ENCODE measurements at places on chromosomes 11 and 22.

DNA sequence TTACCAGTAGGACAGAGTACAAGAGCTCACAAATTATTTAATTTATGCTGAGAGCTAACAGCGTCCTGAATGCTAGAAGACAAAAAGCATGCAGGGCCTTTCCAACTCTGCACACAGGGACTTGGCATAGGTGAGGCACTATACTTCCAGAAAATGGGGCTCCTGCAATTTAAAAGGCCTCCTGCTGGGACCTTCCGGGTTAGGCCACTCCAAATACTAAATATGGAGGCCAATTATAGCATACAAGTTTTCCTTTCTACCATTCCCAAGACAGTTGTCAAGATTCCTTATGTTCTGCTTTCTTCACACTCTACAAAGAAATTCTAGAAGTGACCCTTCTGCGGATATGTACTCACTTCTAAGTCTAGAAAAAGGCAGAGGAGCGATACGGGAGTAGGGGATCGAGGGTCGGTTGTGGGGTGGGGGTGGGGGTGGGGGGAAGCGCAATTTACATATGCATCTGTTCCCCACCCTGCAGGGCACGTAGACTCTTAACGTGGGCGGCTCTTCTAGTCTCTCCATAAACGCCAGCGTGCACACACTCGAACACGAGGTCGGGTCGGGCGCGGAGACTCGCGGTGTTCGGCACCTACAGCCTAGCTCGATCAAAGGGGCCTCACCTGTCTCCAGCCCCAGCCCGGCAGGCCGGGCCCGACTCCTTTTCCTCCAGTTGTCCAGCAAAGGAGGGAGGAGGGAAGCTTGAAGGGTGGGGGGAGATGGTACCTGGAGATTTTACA is 728 bp downstream of the DCUN1D5 start:
- no peak for DNase-seq

GRCh38 chr11:34614344-34615104 is 6.4 kb upstream of the EHF start:
- DNase-seq, result no peak

DNA sequence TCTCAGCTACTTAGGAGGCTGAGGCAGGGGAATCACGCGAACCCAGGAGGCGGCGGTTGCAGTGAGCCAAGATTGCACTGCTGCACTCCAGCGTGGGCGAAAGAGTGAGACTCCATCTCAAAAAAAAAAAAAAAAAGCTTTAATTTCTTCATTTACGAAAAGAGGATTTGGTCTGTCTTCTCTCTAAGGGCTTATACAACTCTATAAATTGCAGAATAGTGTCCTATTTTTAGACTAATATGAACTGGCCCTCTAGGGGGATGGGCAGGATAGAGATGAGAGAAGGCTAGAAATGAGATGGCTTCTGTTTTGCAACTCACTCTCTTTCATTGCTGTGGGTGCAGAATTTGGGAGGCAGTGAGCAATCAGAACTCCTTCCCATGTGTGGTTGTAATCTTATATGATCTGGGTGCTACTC is 11.3 kb downstream of the MAML2 start:
- no peak for DNase-seq

DNA sequence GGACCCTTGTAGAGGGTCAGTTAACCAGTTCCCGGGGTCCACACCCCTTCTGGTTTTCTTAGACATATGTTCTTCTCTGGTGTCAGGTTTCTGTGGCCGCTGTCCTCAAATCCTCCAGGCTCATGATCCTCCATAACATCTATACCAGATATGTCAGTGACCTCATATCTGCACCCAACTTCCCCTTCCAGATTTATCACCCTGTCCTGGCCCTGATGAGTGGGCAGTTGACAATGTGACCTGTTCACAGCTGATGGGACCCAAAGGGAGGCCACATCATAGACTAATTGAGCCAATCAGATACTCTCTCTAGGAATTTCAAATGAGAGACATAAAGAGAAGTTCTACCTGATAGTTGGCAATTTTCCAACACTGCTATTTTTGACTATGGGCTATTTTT is 5.1 kb downstream of the DKK3 start:
- no peak for DNase-seq

- no peak for DNase-seq
These were observed 326.6 kb upstream of the LRRC4C start for GRCh38 chr11:41786087-41786486.

DNA sequence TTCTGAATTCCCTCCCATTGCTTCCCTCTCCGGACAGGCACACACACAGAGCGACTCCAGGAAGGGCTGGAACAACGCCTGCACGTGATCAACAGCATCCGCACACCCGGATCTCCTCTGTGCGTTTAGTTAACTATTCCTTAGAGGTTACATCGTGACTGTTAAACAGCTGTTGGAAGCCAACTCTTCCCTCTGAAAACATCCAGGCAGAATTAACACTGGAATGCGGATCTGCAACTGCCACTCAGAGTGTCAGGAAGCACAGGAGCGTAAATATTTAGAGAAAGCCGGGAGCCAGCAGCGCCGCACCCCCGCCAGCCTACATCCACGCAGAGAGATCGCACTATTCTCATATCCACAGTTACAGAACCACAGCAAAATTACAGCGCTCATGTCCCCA is 46.2 kb downstream of the SHANK2 start:
- peak; percentile 18 for DNase-seq

DNA sequence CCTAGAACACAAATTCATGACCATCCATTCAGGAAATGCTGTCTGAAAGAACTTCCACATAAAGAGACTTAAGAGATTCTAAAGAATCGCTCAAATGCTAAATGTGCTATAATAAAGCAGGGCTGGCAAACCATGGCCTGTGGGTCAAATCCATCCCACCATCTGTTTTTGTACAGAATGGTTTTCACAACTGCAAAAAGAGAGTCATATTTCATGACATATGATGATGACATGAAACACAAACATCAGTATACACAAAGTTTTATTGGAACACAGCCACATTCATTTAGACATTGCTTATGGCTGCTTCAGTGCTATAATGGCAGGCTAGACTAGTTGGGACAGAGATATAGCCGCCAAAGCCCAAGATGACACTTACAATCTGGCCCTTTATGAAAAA is 85.1 kb downstream of the RRAS2 start:
- DNase-seq, result no peak

GRCh38 chr11:131609921-131610320 is 239.5 kb downstream of the NTM start:
- DNase-seq, result no peak

Measured in natural killer cell treated with Interleukin-12 subunit alpha and Interleukin-12 subunit beta and Interleukin-15 and Interleukin-18, amount 100 ng/mL, for 72 hours (primary cell).